ENCODE measurements at places on chromosomes 6 and 20.

DNA sequence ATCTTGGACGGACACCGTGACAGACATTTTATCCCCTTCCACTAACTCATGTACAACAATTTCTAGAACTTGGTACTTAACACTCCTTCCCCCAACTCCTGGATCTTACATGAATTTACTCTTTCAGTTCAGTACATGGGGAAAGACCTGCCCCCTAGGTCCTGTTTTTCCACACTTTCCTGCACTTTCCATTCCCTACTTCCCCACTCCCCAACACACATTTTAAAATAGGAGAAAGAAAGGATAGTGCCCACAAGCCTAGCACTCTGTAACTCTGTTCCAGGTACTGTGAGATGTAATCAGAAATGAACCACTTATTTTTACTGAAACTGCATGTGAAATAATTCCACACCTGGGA, 1.3 kb downstream of the ADGRG6 start:
- no peak for DNase-seq

DNA sequence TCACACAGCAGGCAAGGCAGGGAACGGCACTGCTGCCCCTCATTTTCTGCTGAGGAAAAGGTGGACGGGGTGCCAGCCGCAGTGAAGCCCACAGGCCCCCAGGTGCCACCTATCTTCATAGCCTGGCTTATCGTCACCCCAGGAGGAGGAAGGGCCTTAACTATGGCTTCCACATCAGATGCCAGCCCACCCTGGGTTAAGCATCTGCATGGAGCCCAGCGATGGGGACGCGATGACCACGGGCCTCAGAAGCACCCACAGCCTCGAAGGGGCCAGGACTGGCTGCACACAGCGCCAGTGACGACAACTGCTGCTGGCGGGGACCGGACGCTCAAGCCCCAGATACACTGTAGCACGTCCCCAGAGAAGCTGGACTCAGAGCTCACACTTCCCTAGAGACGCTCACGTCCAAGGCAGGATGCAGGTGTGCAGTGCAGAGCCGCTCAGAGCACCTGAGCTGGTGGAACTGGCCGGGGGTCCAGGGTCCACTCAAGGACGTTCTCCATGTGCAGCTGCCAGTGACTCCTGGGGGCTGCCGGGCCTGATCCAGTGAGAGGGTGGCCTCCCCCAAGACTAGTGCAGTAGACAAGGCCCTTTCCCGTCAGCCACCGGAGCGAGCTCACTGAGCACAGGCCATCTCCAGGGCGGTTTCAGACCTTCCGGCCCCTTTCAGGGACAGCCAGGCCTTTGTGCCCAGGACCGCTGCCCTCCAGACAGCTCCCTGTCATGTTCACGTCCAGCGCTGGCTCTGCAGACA, 83.0 kb downstream of the YTHDF1 start:
- DNase-seq = no peak

- DNase-seq = no peak
Measured at GRCh38 chr6:147106759-147107401, 97.3 kb upstream of the STXBP5 start.

DNA sequence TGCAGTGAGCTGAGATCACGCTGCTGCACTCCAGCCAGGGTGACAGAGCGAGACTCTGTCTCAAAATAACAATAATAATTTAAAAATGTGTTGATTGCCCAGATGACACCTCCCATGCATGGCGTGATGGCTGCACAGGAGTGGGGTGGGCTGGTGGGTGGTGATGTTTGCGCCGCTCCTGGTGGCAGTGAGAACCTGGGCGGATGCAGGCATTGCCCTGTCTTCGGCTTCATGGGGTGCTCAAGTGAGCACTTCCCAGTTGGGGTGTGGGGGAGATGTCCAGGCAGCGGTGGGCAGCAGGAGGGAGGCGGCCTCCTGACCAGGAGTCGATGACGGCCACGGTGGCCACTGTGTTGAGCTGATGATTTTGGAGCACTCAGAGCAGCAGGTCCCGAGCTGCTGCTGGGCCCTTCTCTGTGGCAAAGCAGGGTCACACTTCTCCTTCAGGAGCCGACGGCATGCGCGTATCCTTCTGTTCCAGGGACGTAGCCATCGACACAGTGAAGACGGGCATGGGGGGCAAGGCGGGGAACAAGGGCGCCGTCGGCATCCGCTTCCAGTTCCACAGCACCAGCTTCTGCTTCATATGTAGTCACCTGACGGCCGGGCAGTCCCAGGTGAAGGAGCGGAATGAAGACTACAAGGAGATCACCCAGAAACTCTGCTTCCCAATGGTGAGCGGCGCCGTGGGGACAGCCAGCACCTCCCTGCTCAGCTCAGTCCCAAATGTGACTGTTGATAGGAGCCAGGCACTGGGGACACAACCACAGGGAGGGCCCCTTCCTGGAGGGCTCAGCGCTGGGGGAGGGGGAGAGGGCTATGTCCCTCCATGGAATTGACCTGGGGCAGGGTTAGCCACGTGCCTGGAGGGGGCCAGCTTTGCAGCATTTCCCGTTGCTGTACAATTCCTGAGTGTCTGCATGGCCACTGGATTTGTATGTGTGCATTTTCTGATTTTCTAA, 89.7 kb downstream of the SYNJ2 start:
- DNase-seq = no peak

DNA sequence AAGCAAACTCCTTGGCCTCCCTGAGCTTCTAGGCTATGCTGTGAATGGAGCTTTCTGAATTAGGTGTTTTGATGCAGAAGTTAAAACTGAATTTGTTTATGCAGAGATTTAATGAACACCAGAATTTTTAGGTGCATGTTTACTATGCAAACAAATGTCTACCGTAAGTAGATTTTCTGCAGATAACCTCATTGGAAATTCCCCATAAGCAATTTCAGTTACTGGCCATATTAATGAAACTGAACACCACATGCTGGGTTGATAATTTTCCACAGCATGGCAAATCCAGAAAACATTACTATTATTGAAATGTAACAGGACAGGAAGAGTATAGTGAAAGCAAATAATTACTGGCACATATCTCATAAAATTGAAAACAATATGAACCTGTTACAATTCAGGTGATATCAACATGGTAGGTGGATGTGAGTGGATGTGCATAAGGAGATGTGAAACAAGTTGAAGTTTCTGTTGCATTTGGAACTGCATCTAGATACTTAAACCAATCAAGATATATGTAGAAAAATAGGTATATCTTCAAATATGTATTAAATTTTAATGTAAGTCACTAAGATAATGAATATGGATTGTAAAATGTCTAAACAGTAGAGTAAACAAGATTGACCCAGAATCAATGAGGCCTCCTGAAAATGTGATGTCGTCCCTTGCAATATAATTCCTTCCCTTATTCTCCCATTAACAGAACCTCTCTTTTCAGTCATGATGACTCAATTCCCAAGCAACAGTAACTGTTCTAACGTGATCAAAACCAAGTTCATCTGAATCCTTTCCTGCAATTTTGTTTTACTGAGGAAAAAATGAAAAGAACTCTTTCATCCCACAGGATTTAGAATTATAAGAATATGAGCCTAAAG, 11.0 kb downstream of the PTCHD4 start:
- DNase-seq = no peak

DNA sequence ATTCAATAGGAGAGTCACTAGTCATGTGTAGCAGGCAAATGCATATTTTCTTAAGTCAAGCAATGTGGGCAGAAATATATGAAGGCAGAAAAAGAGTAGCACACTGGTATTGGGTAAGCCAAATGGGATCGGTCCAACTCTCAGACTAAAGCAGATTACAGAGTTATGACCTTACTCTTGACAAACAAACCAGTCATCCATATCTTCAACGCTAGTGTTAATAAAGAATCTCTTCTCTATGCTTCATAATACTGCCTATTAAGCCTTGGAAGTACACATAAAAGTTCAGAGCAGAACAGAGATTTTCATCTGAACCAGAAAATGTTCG, 320.2 kb upstream of the JARID2 start:
- no peak for DNase-seq

DNA sequence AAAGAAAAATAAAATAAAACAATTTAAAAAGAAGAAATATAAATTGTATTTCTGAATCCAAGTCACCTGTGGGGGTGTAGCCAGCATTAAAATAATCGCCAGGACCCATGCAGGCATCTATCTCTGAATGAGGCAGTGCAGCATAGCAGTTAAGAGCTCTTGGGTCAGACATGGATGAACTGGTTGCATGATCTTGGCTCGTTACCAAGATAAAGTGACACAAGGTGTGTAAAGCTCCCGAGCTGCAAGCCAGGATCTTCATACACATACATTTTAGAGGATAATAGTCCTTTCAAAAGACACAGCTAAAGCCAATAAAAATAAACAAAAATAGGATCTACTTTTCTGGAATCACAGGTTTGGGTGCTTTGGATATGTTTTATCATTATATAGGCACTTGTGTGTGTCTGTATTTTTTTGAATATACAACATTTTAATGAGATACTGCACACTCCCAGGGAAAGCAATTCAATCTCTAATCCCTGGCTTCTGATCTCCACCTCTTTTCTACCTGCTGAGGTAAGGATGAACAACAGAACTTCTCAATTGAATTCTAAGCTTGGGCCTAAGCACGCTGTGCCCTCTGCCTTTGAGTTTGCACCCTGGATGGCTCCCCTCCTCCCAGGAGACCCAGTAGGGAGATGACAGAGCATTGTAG, 8.9 kb downstream of the TRIM10 start:
- no peak for DNase-seq

DNA sequence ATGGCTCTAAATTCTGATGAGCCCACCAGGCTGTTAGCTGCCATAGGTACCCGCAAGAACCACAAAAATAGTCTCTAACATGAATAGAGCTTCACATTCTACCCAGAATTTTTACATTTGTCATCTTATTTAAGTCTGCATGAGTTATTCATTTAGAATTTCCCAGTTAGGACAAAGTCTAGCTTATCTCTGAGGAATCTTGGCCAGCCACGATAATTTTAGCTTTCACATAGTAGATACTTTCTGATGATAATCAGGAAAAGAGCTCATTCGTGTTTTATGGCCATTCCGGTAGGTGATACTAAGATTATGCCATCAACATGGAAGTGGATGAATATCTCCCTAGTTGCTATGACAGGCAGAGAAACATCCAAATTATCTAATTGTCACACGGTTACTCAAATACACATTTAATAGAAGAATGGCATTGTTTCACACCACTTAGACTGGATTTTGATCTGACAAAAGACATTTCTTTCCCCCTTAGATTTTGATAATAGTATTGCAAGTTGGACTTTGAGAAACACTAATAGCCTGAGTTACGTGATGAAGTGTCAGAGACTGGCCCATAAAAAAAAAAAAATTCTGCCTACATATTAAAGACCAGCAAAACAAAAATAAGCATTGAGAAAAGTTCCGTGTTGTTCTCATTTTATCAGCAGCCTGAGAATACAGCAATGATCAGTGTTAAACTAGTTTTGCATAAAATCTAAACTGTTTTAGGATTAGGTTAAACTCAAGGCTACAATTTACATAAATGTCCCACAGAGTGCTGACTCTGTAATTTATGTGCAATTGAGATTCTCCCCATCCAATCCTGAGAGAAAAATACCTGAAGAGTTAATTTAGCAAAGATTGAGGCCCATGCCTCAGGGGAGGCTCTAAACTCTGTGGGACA, 397.5 kb upstream of the ARID1B start:
- no peak for DNase-seq

DNA sequence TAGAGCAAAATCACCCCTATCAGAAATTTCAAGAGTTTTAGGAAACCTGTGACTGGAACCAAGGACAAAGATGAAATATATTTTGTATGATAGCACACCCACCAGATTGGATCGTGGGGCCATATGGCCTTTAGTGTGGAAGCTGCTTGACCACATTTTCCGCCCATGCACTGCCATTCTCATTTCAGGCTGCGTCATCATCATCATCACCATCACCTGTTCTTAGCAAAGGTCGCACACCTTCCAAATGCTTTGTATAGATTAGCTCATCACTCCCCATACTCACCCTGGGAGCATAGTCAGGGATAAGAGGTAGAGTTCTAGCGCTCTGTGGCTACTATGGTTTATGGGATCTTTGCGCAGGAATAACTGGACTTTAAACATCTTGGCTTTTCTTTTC, 185.7 kb downstream of the MTHFD1L start:
- DNase-seq = no peak

DNA sequence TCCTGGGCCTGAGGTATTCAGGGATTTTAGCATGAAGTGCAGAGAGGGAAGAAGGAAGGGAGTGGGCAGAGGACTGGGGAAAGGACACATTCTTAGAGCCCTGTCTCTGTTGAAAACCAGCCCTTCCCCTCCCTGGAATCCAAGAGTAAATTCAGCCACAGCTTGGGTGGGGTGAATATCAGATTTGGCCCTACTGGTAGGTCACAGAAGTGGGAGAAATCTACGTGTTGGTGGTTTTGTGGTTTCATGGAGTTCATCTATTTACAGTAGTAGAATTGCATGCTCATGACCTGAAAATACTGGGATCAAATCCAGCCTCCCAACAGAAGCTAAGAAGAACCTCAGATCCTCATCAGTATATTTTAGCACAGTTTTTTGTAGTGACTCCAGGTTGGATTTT, 404.4 kb downstream of the BMP2 start:
- DNase-seq = no peak

DNA sequence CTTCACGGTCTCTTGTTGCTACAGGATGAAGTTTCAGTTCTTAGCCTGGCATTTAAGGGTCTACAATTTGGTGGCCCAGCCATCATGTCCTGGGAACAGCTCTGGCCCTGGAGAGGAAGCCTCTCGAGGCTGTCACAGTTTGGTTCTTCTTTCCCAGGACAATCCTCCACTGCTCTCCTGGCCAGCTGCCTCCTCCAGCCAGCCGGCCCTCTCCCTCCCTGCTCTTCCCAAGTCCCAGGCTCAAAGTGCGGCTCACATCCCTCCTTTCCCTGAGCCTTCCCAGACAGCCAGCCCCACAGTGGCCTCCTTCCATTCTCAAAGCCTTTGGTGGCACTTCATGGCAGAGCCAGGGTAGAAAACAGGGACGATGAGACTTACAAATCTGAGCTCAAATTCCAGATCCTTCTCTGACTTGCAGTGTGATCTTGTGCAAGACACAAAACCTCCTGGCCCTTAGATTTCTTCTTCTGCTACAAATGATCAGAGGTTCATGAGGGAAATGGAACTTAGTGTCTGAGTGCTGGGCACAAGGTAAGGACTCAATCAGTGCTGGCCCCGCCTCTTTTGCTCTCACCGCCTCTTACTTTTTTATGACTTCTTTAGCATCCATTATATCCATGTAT, 223.8 kb upstream of the ECI2 start:
- no peak for DNase-seq

GRCh38 chr20:32626859-32627636, 41.9 kb upstream of the NOL4L start:
- no peak for DNase-seq

GRCh38 chr6:31862344-31863235, at the start of gene NEU1:
Gene NEU1 (minus strand): TSS chr6:31862821. CDS start chr6:31862776, 45 bp downstream.
- DNase-seq = peak; percentile 100

- no peak for DNase-seq
Measured at GRCh38 chr6:150573041-150573681, 26.5 kb upstream of the PLEKHG1 start.

DNA sequence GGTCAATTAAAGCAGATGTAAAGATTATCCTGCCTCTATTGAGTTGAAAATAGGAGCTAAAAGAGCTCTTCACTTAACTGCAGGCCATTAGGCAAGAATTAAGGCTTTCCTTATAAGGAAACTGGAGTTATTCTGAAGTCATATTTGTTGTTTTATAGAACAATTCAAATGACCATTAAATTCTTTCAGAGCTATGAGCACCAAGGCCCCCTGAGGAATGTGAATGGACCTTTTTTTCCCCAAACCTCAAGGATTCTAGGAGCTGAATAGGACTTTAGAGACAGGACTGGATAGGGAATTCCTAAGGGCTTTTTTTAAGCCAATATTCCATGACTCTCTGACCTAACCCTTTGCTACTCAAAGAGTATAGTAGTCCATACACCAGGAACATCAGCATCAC, 565.7 kb upstream of the BTBD3 start:
- no peak for DNase-seq

GRCh38 chr6:160192840-160193239, 65.8 kb downstream of the SLC22A2 start:
- no peak for DNase-seq

Measured in anterior cingulate cortex (tissue), 58 donors.